ENCODE measurements at places on chromosomes 1 and 21.

DNA sequence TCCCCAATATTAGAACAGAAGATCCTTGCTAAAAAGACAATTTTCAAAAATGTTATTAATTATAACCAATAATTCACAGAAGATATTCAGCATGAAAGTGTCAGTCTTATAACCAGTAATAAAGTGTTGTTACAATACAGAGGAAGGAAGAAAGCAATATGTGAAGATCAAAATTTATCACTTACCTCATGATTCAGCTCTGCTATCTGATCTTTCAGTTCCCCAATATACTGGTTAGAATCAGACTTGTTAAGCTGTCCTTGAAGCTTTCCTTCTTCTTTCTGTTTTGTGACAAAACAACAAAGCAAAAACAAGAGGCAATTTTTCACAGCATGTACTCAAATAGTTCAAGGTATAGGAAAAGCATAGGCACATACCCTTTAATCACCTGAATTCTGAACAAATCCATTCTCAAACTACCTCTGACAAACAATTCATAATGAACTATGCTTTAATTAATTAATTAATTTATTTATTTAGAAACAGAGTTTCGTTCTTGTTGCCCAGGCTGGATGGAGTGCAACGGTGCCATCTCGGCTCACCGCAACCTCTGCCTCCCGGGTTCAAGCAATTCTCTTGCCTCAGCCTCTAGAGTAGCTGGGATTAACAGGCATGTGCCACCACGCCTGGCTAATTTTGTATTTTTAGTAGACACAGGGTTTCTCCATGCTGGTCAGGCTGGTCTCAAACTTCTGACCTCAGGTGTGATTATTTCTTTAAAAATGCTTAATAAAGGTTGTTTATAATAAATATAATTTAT lies 76.9 kb upstream of the GFI1 start:
- DNase-seq, result no peak

GRCh38 chr1:107927820-107928219 lies 37.2 kb downstream of the VAV3 start:
- DNase-seq, result no peak

DNA sequence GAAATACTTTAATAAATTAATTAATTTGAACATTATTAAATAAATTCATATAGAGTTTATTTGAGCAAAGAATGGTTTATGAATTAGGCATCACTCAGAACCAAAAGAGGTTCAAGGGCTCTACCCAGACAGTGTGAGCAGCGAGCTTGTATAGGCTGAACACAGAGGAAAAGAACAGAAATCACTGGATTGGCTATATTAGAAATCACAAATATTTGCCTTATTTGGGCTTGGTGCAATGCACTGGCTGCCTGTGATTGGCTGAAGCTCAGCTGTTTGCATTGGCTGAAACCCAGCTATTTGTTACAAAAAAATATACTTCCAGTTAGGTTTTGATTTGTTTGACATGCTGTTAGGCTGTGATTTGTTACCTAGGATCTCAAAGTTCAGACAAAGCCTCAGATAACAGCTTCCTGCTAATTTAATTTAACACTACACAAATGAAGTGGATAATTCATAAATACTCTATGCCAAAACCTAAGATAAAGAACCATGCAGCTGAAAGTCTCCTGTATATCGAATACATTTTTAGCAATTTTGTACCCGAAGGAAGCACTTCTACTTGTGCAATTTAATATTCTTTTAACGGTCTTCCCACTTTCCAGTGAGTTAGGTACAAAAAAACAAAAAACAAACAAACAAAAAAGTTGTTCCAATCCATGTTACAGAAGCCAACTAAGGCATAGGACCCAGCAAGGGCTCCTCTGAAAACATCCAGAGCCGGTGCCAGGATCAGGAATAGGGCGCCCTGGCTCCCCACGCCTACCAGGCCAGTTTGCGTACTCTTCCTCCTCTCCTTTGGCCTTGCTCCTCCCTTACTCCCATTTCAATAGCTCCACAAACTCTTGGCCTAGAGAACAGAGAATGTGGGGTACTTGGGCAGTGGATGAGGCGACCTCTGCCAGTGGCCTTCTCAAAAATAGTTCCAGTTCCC lies 179.1 kb downstream of the DUSP10 start:
- no peak for DNase-seq

- DNase-seq, result no peak
Measured at GRCh38 chr1:243455760-243456651, 200.2 kb downstream of the SDCCAG8 start.

DNA sequence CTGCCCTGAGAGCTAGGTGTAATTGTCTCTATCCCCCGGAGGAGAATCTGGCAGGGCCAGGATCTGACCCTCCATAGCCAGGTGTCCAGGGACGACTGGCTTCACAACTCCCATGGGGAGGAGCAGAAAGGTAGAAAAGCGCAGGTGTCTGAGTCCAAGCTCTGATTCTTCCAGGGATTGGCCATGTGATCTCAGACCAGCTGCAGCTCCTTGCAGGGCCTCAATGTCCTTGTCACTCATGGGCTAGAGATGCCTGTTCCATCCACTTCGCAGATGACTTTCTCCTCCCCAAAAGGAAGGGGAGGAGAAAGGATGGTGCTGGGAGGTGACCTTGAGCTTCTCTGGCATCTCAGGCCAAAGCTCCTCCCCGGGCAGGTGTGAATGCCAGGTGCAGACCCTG lies 22.7 kb downstream of the HSPG2 start:
- no peak for DNase-seq

DNA sequence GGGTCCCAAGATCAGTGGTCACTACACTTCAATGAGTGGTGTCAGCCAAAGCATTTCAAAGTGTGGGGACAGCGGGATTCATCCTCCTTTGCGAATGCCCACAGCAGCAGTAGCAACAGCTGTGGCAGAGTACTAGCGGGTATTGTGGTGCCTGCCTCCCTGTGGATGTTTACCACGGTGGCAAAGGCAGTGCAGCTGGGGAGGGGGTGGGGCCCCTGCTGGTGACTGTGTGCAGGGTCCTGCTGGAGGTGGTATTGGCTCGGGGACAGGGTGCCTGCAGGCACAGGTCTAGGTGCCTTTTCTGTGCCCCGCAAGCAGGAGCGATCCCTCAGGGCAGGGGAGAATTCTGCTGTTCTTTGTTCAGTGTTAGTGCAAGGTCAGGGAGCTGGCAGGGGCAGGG lies 415.7 kb downstream of the USP25 start:
- DNase-seq, result no peak

DNA sequence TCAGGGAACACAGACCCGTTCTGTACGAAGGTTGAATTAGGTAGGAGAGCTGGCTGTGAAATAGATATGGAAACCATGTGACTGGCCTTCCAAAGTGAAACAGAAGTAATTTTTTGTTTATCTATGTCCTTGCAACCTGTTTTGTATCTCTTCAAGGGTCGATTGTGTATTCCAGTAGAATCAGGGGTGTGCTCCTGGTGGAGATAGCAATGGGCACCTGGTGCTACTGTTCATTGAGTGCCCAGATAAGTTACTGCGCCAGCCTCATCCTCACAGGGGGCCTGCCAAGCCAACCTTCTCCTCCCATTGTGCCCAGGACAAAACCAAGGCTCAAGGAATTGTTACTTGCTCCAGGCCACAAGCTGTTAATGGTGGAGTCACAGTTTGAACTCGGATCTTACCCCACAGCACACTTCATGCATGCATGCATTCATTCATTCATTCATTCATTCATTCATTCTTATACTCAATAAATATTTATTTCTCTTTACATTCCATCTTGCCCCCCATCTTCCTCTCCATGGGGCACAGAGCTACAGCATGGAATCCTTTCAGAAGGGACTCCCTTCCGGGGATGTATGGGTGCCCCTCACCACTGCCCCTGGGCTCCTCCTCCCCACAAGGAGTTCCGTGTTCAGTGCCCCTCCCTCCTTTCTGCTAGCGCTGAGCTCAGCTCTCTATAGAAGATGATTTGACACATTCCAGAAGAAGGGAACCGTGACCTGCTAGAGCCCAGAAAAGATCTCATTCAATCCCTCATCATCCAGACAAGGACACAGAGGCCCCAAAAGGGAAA lies 24.0 kb downstream of the ADORA1 start:
- DNase-seq, result no peak

- no peak for DNase-seq
Measured at GRCh38 chr1:9900142-9901043, 9.7 kb downstream of the CTNNBIP1 start.

DNA sequence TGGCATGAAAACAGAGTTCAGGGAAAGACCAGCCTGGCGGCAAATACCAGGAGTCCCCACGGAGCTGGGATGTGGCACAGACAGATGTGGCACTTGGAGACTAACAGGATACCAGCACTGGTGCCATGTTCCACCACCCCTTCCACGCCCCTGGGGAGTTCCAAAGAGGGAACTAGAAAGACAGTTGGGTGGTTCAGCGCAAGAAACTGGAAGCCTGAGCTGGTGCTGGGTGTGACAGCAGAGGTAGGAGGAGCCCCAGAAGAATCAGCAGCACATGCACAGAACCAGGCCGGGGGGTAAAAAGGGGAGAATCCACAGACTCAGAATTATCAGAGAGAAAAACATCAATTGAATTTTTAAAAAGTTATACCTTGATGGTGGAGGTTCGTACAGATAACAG lies 22.4 kb downstream of the DDX20 start:
- DNase-seq, result no peak

- no peak for DNase-seq
Measured at GRCh38 chr21:27418346-27418745, 451.5 kb upstream of the ADAMTS5 start.

- DNase-seq, result no peak
Measured at GRCh38 chr1:159914252-159915018, 10.9 kb downstream of the TAGLN2 start.

GRCh38 chr1:88200545-88200944 lies 483.5 kb upstream of the PKN2 start:
- DNase-seq, result no peak

GRCh38 chr1:41344708-41345159 lies 16.5 kb upstream of the FOXO6 start:
- DNase-seq, result no peak

DNA sequence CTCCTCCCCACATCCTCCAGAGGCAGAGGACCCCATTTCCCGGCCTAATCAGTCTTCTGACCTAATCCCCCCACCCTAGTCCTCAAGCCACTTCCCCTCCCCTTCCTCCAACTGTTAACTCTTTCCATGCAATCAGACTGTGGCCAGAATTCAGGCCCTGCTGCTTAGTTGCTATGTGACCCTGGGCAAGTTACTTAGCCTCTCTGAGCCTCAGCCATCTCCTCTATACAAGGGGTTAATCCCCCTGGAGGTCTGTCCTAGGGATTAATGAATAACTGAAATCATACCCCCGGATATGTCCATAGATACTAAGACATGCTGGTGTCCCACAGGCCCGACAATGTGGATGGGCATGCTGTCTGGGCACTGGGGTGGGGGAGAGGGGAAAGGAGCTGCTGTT lies 18.3 kb downstream of the AHDC1 start:
- DNase-seq, result no peak

GRCh38 chr1:114700036-114700600 lies 4.8 kb upstream of the AMPD1 start:
- DNase-seq, result no peak

DNA sequence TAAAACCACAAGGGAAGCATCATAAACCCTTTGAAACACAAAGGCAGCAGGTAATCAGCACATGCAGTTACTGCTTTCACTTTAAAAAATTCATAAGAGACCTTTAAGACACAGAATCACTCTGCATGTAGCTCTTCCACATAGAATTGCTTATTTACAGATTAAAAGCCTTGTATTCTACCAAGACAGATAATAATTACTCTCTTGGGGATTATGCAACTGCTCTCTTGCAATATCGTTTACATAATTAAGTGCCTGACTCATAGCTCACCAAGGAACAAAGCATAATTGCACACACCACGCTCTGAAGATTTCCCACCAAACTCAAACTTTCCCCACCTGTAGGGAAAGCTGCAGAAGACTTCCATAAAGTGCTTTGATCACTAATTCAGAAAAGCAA lies 87.9 kb downstream of the VAV3 start:
- no peak for DNase-seq

- DNase-seq, result no peak
Measured at GRCh38 chr1:30135698-30136097, 587.7 kb downstream of the MATN1 start.

DNA sequence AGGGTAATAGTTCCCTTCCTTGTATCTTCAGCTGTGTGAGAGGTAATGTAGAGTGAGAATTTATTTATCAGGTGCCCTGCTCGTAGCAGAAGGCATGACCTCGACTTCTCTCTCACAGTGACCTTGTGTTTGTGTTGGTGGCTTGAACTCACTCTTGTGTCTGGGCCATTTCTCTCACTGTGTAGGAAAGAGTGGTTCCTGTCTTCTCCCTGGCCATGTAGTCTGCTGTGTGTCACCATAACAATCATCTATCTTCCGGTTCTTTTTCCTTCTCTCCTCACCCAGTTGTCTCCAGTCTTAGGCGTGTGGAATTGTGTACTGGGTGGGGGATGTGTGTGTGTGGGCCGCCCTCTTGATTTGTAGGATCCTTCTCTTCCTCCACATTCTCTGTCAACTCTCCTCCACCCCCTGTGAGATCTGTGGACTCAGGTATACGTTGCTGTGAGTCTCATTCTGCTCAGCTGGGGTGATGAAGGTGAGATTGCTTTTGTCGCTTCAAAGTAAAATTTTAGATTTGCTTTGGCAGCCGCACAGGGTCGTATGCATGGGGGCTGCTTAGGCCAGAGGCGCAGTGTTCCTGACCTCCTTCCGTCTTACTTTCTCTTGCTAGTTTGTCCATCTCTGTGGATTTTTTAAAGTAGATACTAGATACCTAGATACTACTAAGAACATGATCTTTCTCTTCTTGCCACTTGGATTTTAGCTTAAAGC lies 31.6 kb downstream of the MAPKAPK2 start:
- DNase-seq, result no peak

DNA sequence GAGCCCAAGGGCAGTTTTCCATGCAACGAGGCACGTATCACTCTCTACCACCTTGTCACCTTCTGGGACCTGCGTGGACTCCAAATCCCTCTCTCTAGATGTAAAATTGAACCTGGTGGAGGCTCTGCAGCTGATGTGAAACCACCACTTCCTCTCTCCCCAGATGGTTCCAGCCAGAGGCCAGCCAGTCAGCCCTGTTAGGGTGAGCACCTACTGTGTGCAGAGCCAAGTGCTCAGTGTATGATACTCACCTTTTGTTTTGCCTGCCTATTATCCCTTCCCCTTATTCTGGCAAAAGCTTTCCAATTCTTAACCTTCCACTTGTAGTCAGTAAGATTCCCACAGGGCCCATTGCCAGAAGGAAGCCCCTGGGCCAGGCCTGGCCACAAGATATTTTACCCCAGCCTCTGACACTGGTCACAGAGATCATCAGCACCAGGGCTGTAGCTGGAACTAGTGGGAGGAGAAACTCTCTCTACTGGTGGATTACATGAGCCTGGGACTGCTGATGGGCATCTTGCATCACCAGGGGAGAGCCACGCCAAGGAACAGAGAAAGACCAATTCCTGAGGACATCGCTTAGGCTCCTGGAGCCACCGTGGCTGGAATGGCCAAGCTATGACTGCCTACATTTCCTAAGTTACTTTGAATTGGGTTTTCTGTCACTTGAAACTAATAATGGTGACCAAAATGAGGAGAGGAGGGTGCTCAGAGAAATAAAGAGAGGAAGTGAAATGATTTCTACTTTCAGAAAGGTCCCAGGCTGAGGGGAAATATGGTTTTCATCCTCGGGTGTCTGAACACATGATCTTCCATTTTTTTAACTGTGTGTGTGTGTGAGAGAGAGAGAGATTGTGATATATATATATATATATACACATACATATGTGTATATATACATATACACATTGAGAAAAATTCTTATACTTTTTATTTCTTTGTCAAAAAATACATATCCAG lies 26.6 kb upstream of the RD3 start:
- DNase-seq, result no peak

- no peak for DNase-seq
Measured at GRCh38 chr1:19240673-19241538, 10.4 kb downstream of the EMC1 start.

- no peak for DNase-seq
Measured at GRCh38 chr1:1922956-1923833, 4.1 kb upstream of the TMEM52 start.

Data from forelimb muscle (tissue), 1 donor.